Suprapubic skin (tissue), 4 donors: ENCODE measurements at places on chromosomes 12 and 14. TPM values are rescaled to one million over a fixed set of nuclear protein-coding genes. Genes with fewer than 3 reads are reported as not detected.

Gene GPR132
- 0.95 TPM for total RNA-seq

Gene TROAP
- 7.7 TPM for total RNA-seq

Gene CELA1
- not detected for total RNA-seq

Gene TMEM30B
- 39.3 TPM for total RNA-seq

Gene ANHX
- not detected for total RNA-seq

Gene EIF2S3B
- 0.76 TPM for total RNA-seq

Gene GALNT8
- not detected for total RNA-seq

Gene OLR1
- not detected for total RNA-seq
